Activated CD4-positive, alpha-beta T cell treated with anti-CD3 and anti-CD28 coated beads for 36 hours (primary cell): ENCODE measurements at places on chromosomes 6 and 20.
A peak's percentile ranks its signal among the peaks of the same experiment; 100 is the strongest.

GRCh38 chr6:99165838-99166237, 183.6 kb downstream of the FAXC start:
- DNase-seq: no peak

GRCh38 chr6:20708367-20709124, 174.3 kb downstream of the CDKAL1 start:
- peak; percentile 49 for DNase-seq

DNA sequence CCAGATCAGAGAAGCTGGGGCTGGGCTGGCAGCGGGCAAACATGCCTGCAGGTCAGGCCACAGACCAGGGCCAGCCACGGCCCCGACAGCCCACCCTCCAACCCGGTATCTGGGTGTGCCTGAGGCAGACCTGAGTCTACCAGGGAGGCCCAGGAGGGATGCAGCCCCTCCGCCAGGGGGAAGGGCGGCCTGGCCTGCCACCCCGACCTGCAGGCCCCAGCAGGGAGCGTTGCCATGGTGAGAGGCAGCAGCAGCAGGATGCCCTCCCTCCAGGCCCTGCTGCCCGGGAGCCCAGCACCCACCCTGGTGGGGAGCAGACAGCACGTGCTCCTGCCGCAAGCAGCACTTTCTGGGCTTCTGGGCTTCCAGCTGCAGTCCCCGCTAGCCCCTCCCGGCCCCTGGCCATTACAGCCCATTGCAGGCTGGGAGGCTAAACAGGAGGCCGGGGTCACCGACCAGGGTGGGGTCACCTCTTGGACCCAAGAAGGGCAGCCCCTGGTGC, 3.8 kb upstream of the EEF1A2 start:
- no peak for DNase-seq

DNA sequence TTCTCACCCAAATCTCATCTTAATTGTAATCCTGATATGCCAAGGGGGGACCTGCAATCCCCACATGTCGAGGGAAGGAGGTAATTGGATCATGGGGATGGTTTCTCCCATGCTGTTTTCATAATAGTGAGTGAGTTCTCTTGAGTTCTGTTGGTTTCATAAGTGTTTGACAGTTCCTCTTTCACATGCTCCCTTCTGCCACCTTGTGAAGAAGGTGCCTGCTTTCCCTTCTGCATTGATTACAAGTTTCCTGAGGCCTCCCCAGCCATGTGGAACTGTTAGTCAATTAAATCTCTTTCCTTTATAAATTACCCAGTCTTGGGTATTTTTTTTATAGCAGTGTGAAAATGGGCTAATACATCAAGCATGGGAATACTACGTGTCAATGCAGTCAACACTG, 925.0 kb upstream of the MAN1A1 start:
- no peak for DNase-seq

DNA sequence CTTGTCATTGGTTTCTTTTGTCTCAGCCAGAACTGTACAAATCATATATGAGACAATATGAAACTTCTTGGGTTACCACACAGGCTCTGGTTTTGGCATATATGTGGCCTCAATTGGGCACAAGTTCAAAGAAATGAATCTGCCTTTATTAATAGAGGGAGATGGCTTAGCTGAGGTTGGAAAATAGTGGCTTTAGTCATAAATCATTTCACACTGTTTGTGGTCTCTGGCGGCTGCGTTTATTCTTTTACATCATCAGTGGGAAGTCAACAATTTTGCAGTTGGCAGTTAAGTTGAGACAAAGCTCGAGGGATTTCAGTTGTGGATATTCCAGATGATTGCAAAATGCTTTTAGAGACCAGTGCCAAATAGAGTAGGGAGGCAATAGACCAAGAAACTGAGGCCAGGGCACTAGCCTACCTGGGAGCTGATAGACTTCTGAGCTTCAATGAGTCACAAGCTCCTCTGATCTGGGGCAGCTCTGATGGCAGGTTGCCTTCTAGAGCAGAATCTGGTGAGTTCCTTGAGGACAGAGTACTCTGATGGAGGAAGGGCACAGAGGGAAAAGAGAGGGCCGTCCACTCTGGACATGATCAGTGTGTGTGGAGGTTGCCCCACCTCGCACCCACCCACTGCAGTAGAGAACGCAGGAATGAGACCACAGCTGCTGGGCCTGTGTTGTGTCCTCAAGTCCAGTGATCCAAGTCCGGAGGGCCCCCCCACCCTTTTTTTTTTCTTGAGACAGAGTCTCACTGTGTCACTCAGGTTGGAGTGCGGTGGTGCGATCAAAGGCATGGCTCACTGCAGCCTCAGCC, 73.5 kb downstream of the ARMC2 start:
- DNase-seq: peak; percentile 58

DNA sequence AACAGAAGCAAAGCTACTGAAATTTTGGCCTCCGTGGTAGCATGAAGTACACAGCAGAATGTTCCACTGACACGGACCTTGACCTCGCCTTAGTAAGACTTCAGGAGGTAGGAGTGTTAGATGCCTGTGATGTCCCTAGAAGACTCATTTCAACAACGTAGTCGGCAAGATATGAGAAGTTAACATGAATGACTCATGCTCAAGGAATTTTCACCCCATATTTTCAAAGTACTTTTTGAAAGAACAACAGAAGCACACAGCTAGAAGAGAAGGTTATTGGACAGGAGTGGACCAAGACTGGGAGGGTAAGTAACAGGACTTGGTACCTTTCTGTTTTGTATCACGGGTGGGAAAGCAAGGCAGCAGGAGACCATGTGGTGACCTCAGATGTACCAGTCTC, 78.0 kb downstream of the DZANK1 start:
- DNase-seq: no peak

GRCh38 chr6:2454180-2454579, 208.8 kb upstream of the GMDS start:
- DNase-seq: no peak

GRCh38 chr6:119858901-119859300, 509.3 kb upstream of the MAN1A1 start:
- no peak for DNase-seq

- DNase-seq: peak; percentile 89
Measured at GRCh38 chr6:2988426-2989331, 11.0 kb upstream of the NQO2 start.

- no peak for DNase-seq
Measured at GRCh38 chr20:48736636-48737035, 91.2 kb downstream of the PREX1 start.

- peak; percentile 45 for DNase-seq
Measured at GRCh38 chr6:24126586-24127192, 674 bp downstream of the NRSN1 start.

- DNase-seq: peak; percentile 81
Measured at GRCh38 chr20:62117658-62118057, 4.6 kb upstream of the LSM14B start.

DNA sequence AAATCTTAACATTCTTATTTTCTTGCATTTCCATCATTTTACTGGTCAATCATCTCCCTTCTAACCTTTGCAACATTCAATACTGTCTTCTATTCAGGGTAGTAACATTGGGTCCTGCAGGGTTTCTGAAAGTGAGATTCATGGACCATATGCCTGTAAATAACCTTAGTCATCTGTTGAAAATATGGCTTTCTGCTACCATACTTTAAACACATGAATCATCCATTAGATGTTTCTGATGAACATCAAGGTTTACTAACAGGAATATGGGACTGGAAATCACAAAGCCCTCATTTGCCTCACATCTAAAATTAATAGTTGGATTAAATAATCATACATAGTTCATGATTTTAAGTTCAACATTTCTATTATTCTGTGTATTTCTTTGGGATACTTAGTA, 475.9 kb upstream of the MARCKS start:
- DNase-seq: no peak

DNA sequence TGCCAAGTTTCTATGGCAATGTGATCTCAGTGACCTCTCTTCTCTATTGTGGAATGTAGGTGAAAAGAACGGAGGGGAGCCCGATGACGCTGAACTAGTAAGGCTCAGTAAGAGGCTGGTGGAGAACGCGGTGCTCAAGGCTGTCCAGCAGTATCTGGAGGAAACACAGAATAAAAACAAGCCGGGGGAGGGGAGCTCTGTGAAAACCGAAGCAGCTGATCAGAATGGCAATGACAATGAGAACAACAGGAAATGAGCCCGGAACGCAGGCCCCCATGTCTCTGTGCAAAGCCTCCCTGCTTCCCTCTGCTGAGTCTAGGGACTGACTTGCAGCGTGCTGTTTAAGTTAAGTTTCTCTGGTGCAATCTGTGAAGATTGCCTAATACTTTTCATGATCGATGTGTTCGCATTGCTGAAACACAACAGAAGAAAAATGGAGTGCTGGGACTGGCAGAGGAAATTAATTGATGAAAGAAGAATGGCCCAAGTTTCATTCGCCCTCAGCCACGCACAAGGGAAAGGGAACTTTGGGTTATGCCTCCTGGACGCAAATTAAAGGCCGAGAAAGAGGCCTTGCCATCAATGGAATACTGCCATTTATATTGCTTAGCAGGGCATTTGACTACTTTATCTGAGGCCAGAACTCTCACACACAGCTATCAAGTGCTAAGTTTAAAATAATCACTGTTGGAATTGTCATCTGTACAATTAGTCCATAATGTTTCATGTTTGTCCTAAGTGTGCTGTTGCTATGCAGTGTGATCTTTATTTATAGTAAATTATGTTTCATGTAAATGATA, 146.4 kb downstream of the AKAP7 start:
- peak; percentile 74 for DNase-seq

DNA sequence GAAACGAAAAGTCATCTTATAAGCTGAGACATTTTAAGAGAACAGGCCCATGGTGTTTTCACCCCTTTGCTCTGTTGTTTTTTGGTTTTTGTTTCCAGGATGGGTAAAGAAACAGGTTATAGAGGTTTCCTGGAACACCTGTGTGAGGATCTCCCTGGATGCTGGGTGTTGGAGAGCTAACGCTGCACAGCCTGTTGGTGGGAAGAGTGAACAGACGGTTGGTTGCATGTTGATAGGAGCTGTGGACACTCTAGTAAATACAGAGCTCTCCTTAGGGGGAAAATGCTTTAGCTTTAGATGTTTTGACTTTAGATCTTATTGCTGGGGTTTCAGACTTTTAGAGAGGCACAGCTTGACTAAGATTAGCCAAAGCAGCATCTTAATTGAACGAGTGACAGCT, 235.2 kb downstream of the SOX4 start:
- DNase-seq: no peak

DNA sequence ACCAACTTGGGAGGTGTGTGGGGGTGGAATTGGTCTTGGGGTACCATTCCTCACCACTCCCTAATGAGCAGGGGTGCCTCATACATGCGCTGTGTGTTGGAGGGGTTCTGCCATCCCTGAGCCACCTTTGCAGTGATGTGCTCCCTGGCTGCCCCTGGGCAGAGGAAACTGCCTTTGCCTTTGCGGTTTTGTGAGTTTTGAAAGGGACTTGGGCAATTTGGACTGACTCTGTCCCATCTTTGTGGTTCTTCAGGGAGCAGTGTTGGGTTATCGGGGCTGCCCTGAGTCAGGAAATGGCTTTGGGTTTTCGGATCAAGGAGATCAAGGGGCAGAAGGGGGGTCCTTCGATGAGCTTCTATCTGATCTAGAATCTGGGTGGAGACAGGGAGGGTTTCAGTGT, 3.9 kb upstream of the PHACTR3 start:
- no peak for DNase-seq

- no peak for DNase-seq
Measured at GRCh38 chr20:41048461-41049301, 20.1 kb downstream of the TOP1 start.

- no peak for DNase-seq
Measured at GRCh38 chr6:39199231-39199940, 29.9 kb downstream of the KCNK5 start.

- DNase-seq: no peak
Measured at GRCh38 chr20:62653951-62654685, 11.8 kb downstream of the SLCO4A1 start.

DNA sequence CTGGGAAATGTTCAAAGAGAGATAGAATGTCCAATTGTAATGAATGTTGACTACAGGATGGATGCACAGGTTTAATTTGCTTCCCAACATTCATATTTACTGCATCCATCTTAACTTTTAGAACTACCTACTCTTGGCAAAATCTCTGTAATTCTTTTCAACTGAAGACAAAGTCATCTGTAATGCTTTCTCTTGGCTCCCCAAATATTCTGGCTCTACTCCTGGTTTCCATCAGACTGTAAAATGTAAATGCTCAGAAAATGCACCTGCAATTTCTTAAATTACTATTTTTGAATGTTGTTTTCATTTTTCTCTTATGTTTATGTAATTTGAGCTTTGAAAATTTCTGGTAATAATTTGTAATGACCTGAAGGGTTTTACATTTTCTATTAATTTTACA, 480.8 kb upstream of the IMPG1 start:
- no peak for DNase-seq

- peak; percentile 36 for DNase-seq
Measured at GRCh38 chr6:41367700-41368099, 32.3 kb downstream of the NCR2 start.

DNA sequence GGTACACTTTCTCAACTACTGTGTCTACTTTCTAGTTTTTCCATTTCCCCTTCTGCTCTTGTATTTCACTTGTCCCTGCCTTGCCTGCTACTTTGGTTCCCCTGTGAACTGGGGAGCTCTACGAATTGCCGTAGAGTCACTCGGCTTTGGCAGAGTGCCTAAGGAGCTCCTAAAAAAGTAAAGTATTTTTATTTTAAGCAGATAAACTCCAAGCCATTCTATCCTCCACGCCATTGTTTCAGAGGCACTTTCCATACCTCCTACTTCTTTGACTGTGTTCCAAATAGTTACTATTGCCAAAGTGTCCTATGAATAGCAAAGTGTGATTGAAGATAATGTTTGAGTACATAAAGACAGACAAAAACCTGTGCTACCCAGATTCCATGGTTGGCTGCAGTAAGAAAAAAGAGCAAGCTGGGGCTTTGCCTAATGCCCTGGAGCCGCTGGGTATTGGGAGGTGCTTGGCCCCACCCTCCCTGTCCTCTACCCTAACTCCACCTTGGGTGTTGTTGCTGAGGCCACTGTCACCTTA, 5.1 kb upstream of the MBOAT1 start:
- DNase-seq: no peak

- DNase-seq: peak; percentile 68
Measured at GRCh38 chr6:25882051-25882496, 8.0 kb upstream of the SLC17A3 start.

DNA sequence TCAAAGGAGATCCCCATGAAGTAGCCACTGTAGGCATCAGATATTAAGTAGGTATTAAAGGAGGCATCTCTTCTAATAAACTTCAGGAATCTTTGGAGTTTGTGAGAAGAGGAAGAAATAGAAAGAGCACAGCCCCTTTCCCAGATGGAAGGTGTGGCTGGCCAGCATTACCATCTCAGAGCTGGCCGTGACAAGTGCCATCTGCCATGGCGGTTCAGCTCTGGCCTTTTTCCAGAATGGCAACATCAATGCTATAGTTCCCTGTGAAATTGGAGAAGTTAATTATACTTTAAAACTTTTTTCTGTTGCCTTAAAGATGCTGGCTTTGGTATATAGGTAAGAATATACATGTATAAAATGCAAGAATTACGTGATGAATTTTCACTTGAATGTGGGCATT, 51.9 kb upstream of the MCUR1 start:
- DNase-seq: no peak

GRCh38 chr6:136685540-136686108, 106.7 kb downstream of the MAP3K5 start:
- no peak for DNase-seq

DNA sequence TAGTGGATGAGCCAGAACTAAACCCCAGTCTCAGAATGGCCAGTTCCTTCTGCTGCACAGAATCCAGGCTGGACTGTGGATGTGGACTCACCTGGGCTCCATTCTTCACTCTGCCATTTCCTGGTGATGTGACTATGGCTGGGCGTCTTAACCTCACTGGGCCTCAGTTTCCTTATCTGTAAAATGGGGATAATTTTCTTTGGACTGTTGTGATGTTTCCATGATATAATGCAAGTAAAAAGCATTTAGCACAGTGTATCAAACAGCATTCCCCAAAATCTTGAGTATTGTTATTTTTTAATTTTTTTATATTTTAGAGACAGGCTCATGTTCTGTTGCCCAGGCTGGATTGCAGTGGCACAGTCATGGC, 5.9 kb upstream of the IP6K3 start:
- DNase-seq: no peak
